ENCODE measurements at places on chromosomes 6 and 20.

GRCh38 chr6:37265860-37266259, 7.9 kb upstream of the TMEM217 start:
- no peak for DNase-seq

GRCh38 chr6:168903613-168904345, 349.9 kb downstream of the THBS2 start:
- DNase-seq = no peak

DNA sequence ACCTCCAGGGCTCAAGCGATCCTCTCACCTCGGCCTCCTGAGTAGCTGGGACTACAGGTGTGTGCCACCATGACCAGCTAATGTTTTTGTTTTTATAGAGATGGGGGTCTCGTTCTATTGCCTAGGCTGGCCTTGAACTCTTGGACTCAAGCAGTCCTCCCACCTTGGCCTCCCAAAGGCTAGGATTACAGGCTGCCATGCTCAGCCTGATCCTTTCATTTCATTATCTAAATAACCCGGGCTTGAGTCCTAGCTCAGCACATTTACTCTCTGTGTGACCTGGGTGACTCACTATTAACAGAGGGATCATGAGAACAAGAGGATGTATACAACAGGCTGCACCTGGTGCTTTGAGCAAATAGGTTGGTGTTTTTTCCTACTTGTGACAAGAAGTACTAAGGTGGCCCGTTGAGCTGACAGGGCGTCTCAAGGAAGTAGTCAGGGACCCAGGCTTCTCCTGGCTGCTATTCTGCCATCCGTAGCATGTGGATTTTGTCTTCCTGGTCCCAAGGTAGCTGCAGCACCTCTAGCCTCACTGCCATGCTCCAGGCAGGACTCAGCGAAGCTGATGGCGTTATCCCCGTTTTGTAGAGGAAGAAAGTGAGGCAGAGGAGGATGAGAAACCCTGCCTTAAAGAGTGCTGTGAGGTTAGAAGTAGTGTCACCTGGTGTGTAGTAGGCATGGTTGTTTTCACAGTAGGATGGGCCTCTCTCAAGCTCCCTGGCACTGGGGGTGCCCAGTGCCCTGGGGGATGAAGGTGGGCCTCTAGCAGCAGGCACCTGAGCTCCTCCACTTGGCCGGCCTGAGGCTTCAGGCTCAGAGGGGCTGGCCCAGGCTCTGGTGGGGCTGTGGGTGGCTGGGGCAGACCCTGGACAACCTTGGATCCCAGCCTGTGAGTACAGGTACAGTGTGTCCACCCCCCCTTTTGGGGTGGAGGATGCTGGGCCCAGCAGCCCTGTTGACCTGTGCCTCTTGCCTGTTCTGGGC, 62.4 kb downstream of the ADNP start:
- DNase-seq = no peak

GRCh38 chr20:33210371-33210770, 6.8 kb upstream of the BPIFA3 start:
- DNase-seq = no peak

- peak; percentile 80 for DNase-seq
These were observed 12.2 kb upstream of the AKIRIN2 start for GRCh38 chr6:87714093-87714842.

DNA sequence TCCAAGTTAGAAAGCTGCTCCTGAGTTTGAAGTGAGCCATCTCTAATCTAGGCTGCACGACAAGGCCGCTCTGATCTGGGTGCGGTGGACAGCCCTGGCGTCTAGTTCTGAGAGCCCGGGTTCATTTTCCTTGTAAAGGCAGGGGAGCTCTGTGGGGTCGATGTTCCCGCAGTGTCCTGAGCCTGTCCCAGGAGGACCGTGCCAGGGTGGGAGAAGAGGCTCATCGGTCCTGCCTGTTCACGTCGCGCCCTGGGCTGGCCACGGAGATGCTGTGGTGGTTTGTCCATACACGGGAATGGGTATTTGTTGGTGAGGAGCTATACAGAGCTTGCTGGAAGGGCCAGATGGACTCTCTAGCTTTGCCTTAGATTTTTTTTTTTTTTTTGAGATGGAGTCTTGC, 27.0 kb downstream of the PSMG4 start:
- DNase-seq = no peak

- DNase-seq = no peak
These were observed 19.5 kb upstream of the TMX4 start for GRCh38 chr20:8039042-8039441.

GRCh38 chr20:37204056-37204455, 24.7 kb upstream of the MROH8 start:
- no peak for DNase-seq

DNA sequence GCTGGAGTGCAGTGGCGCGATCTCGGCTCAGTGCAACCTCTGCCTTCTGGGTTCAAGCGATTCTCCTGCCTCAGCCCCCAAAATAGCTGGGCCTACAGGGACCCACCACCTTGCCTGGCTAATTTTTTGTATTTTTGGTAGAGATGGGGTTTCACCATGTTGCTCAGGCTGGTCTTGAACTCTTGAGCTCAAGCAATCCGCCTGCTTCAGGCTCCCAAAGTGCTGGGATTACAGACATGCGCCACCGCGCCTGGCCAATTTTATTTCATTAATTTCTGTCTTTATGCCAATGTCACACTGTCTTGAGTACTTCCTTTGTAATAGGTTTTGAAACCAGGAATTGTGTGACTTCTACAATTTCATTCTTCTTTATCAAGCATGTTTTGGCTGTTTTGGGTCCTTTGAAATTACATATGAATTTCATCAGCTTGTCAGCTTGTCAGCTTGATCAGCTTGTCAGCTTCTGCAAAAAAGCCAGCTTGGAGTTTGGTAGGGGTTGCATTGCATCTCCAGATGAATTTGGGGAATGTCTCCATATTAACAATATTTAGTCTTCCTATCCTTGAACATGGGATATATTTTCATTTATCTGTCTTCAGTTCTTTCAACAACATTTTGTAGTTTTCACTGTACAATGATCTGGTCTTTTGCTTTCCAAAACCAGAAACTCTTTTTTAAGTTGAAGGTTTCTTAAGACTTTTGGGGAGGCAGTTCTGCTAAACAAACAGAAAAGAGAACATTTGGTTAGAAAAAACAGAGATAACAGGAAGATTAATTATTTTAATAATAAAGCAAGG, 20.8 kb downstream of the ZFAND3 start:
- DNase-seq = no peak

DNA sequence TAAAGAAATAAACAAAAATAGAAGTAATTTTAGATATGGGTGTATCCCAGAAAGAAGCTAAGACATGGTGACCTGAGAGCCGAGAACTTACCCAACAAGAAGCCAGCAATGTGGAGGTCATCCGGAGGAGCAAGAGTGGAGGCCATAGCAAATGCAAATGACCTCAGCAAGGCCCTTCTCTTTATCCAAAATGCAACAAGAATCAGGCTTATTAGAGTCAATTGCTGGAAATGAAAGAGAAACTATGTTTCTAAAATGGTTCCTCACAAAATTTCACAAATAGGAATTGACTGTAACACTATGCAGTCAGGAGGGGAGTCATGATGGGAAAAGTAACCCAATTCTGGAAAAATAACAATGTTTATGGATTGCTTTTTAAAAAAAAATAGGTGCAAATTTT, 90.4 kb downstream of the TNFAIP3 start:
- DNase-seq = no peak

- no peak for DNase-seq
These were observed 515.3 kb downstream of the CDKAL1 start for GRCh38 chr6:21049572-21049971.

DNA sequence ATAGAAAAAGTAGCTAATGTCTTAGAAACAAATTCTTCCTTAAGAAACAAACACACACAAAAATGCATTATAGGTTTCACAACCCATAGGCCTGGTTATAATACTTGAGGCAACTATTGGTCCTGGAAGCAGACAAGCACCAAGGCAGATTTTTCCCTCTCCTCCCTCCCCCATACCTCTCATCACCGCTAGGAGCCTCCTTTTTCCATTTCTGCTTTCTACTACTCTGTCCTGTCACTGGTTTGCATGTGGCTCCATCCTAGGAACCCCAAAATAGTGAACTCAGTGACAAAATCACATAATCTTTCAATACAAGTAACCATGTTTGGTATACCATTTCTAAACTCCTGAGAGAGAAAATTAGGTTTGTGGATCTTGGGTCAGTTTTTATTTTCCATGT, 66.1 kb downstream of the HMGCLL1 start:
- DNase-seq = no peak

DNA sequence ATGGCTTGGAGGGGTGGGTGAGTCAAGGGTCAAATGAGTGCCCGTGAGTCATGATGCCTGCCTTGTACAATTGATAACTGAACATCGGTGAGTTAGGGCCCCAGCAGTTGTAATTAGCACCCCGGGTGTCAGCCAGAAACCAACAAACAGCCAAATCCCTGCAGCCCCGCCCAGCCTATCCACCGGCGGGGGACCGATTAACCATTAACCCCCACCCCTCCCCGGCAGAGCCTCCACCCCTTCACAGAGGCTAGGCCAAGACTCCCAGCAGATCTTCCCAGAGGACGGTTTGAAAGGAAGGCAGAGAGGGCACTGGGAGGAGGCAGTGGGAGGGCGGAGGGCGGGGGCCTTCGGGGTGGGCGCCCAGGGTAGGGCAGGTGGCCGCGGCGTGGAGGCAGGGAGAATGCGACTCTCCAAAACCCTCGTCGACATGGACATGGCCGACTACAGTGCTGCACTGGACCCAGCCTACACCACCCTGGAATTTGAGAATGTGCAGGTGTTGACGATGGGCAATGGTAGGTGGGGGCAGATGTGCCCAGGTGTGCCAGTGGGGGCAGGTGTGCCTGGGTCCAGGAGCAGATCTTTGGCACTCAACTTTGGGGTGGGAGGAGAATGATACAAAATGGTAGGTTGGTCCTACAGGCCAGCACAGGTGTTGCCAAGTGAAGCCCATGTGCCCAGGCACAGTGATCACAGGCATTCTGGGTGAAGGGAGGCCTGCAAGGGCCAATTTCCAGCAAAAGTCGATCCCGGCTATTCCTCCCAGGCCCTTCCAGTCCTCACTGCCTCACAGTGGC, 45.7 kb downstream of the HNF4A start:
- no peak for DNase-seq
